ENCODE measurements at places on chromosomes 1 and 21.

GRCh38 chr1:238107322-238107721 lies 216.6 kb upstream of the ZP4 start:
- DNase-seq: no peak

DNA sequence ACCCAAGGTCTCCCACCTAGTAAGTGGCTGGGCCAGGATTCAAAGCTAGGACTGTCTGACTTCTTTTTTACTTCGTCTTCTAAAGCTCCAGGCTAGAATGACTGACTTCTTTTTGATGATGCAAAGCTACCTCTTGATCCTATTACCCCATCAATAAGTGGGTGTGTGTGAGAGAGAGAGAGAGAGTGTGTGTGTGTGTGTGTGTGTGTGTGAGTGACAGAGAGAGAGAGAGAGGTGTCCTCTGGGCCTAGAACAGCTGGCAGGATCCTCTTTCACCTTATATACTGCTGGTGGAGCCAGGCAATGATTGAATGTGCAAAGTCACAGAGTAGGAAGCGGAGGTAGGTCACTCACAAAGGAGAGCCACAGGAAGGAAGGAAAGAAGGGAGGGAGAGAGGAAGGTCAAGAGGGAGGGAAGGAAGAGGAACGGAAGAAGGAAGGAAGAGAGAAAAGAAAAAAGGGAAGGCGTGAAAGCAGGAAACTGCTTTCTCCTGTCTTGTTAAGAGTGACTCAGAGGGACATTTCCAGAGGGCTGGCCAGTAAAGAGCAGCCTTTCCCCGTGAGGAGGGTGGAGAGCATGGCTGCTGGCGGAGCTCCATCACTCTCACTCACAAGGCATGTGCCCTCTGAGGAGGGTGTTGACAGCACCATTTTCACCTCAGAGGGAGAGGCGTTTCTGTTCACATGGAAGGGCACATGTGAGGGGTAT lies 68.9 kb downstream of the CDC7 start:
- no peak for DNase-seq

GRCh38 chr1:199734186-199734585 lies 293.3 kb upstream of the NR5A2 start:
- no peak for DNase-seq

DNA sequence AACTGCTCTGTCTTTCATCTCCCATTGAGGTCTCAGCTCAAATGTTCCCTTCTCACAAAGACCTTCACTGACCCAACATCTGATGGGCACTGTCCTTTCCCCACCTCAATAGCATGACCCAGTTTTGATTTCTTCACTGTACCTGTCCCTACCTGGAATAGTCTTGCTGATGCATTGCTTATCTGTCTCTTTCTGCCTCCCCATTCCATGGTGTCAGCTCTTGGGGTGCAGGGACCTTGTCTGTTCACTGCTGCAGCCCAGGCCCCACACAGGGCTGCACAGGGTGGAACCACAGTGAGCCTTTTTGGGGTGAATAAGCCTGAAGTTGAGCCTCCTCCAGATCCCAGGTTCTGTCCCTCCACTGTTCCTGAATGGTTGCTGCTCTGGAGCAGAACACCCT lies 414.9 kb downstream of the PTPRU start:
- DNase-seq: peak; percentile 81

GRCh38 chr1:51605961-51606723 lies 10.8 kb upstream of the OSBPL9 start:
- no peak for DNase-seq

- no peak for DNase-seq
Measured at GRCh38 chr1:233121947-233122559, 171.6 kb downstream of the NTPCR start.

GRCh38 chr1:55064071-55064581 lies 24.8 kb downstream of the PCSK9 start:
- no peak for DNase-seq

DNA sequence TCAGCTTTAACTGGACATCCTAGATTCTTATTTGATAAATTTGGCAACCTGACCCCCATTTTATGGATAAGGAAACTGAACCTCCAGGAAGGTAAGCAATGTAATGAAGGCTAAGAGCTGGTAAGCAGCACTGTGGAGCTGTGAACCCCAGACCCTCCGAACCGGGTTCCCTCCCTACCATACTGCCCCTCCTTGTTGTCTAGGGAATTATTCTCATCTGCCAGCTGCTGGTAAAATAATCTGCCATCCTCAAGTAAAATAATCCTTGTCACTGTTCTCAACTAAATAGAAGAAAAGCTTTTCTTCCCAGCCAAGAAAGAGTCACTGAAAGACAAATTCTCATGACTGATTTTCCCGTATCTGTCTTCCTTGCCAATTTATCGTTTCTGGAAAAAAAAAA lies 55.8 kb upstream of the PRDX6 start:
- DNase-seq: no peak

DNA sequence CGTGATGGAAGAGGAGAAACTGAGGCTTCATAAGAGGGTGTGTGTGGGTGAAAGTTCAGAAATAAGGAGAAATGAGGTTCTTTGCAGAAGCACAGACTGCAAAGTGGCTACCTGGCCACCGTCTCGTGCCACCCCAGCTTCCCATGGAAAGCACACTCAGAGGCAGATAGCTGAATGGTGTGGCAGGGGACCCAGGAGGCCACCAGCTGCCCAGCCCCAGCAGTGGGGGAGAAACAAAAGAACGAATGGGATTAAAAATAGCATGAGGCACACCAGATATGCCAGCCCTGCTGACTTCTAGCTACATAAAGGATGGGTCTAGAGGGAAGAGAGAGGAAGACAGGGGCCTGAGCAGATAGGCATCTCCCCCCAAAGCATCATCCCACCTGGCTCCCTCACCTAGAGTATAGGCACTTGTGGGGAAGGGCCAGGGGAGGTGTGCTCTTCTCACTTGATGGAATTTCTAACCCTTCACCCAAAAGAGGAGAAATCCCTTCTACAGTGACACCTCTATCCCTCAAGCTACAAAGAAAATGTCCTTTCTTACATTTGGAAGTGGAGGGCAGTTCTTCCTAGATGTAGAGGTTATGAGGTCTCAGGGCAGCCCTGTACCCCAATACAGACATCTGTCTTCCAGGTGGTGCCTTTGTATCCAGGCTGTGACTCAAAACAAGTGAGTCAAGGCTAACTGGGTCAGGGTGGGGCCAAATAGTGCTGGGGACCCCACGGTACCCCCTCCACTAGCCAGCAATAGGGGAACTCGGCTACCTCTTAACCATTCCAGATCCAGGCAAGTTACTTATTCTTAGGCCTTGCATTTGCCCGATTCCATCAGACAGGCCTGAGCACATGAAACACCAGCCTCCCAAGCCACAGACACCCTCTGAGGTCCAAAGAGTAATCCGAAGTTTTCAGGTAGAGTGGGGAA lies 3.5 kb downstream of the HDGF start:
- no peak for DNase-seq

- no peak for DNase-seq
Measured at GRCh38 chr21:26199456-26199855, 28.9 kb upstream of the APP start.

DNA sequence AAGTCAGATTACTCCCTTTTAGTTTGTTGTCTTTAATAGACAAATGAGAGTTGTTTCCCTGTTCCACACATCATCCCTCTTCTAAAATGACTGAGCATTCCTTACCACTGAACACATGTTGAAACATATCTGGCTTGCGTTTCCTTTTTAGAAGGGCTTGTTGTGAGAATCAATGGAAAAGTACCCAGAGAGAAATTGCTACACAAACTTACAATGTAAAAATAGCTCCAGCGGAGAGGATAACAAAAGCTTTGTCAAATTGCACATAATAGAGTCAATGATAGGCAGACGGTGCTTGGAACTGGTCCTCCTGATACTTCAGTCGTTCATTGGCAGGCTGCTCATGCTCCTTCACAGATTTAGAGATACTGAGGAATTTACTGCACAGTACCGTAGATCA lies 123.9 kb downstream of the CYYR1 start:
- DNase-seq: no peak

DNA sequence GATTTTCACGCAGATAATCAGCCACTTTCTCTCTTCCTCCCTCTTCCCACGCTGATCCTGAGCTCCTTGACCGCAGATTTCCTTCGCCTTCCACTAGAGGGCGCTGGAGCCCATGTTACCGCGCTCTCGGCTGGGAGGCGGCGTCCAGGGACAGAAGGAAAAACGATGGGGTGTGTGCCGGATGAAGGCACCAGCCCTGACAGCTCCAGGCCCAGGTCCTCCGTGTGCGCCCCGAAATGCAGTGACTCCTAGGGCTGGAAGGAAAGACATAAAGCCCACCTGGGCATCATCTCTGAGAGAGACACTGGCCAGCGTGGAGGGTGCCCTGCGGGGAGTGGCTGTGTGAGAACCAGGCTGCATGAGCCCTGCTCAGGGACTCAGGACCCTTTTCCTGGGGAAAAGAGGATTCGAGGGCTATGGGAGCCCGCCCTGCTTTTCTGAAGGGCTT lies 44.9 kb upstream of the CYP2J2 start:
- DNase-seq: no peak

- DNase-seq: no peak
Measured at GRCh38 chr1:219120624-219121544, 52.8 kb upstream of the LYPLAL1 start.

DNA sequence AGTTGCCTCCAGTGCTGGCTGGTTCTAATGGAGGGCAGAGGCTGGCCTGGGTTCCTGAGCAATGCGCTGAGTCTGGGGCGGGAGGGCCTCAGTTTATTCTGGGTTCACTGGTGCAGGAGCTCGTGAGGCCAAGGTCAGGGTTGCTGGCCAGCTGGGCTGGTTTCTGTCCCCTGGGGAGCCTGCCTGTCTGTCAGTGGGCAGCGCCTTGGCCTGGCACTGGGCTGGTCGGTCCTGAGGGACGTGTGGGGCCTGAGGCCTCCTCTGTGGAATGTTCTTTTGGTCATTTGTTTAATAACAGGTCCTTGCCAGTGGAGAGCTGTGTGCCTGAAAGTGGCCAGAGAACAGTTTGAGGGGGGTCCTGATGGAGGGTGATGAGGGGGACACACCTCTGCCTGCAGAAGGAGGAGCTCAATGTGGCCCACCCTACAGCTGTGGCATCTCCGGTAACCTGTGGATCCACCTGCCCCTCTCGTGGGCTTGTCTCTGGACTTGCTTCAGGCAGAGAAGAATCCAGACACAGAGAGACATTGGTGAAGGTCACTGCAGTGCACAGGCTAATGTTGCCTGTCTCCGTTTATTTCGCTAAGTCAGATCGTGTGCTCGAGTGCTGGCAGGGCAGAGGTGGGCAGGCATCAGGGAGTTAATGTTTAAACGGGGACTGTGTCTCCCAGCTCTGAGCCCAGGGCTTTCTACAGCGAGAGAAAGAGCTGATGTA lies 34.6 kb downstream of the COQ8A start:
- no peak for DNase-seq

DNA sequence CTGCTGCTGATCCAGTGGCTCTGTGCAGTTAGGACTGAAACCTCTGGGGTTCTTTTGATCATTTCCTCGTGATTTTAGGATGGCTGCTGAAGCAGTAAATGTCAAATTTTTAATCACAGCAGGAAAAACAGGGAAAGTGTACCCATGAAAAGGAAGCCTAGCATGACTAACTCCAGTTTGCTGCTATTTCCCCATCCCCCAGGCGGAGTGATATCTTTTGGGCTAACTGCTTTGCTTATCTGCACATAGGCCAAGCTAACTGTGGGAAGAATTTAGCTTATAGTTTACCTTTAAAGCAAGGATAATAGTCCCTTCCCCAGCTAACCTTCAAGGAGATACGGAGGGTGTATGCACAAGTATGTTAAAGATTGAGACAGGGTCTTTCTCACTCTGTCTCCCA lies 149.8 kb upstream of the TNR start:
- DNase-seq: peak; percentile 22

- no peak for DNase-seq
Measured at GRCh38 chr1:226512076-226512728, 36.4 kb upstream of the STUM start.

DNA sequence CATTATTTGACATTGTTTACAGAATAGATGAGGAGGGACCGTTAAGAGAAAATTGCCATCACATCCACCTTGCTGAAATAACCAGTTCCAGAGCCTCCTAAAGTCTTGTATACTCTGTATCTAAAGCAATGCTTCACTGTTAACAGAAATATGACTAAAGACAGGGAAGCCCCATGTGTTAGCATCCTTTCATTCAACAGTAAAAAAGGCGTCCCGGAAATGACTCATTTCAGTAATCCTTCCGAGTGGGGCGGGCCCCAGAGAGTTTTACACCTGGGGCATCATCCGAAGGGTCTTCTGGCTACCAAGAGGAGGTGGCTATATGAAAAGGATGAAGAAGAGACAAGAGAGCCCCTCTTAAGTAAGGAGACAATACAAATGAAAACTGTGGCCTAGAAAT lies 227.2 kb downstream of the SLC45A1 start:
- no peak for DNase-seq

- no peak for DNase-seq
Measured at GRCh38 chr21:31172328-31172727, 134.1 kb upstream of the KRTAP19-8 start.

DNA sequence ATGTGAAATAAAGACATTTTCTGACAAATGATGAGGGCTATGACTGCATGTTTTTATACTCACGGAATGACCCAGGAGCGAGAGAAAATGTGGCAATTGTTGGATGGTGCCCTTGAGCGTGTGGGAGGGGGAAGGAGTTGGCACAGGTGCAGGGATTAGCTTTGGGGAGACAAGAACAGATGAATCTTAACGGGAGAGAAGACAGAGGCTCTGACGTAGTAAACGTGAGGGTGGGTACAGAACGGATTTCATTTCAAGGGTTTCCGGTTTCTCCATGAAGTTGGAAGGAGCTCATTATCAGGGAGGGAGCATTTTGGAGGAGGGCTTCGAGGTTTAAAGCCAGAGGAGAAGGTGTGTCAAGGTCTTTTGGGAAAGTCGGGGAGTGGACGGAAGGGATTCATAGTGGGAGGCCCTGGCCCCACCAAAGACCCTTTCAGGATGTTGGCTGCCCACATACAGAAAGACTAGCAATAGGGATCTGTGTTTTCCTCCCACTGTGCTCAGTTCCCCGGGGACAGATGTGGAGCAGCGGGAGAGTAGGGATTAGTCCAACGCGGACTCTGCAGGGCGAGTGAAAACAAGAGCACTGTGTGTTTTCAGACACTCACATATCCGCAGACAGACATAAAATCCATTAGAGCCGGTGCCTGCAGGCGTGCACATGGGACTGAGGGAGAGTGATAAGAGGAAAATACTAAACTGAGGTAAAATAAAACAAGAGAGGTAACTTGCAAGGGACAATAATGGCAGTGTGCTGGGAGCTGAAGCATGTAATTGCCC lies 584.1 kb downstream of the AJAP1 start:
- no peak for DNase-seq
